ENCODE measurements at places on chromosomes 12 and 14.

DNA sequence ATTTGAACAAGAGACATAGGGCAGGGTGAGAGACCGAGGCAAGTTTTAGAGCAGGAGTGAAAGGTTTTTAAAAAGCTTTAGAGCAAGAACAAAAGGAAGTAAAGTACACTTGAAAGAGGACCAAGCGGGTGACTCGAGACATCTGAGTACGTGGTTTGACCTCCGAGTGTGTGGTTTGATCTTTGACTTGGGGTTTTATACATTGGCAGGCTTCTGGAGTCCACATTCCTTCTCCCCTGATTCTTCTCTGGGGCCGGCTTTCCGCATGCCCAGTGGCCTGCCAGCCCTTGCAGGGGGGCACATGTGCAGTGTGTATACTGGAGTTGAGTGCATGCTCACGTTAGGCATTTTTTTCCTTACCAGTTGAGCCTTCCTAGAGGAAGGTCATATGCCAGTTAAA, 96.3 kb downstream of the SLC15A4 start:
- DNase-seq: no peak

GRCh38 chr14:79911744-79912143, 299.6 kb downstream of the DIO2 start:
- no peak for DNase-seq

- no peak for DNase-seq
Measured at GRCh38 chr12:61998791-61999190, 261.4 kb upstream of the USP15 start.

- DNase-seq: no peak
Measured at GRCh38 chr12:50110127-50110761, 1.8 kb upstream of the COX14 start.

GRCh38 chr14:68670359-68670715, 122.5 kb downstream of the ZFP36L1 start:
- DNase-seq: no peak
